ENCODE measurements at places on chromosomes 2 and 18.

GRCh38 chr2:60880643-60881046 lies 729 bp upstream of the REL start:
- no peak for DNase-seq

GRCh38 chr2:142885543-142885942 lies 8.1 kb downstream of the KYNU start:
- DNase-seq, result no peak

GRCh38 chr2:236899146-236899545 lies 186.5 kb upstream of the COPS8 start:
- DNase-seq, result no peak

- DNase-seq, result no peak
These were observed 113.1 kb upstream of the SP3 start for GRCh38 chr2:174078275-174078674.

DNA sequence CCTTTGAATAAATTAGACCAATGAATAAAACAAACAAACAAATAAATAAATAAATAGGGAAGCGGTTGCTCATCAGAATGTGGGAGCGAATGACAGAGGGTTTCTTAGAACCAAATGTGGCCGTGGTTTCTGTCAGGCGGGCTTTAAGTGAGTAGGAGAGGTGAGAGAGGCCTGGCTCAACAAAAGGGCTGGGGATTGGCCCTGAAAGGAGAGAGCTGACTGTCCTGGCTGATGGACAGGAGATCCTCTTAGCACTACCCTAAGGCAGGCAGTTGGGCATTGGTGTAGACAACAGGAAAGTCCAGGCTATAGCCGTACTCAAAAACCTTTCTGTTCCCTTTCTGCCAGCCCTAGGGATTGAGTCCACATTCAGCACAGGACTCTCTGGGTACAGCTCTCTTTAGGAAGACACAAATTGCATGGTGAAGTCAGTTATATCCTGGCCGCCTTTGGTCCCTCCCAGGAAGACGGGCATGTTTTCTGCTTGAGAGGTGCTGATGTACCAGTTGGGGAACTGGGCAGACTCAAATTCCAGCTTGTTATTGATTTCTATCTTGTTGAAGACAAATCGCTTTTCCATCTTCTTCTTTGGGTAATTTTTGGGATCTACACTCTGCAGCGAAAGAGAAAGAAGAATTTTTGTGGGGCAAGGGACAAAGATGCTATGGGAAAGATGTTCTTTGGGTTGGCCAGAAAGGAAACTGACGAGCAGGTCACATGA lies 6.5 kb downstream of the IL1B start:
- DNase-seq, result no peak
